ENCODE measurements at places on chromosomes 2 and 18.

- DNase-seq = peak; percentile 69
These were observed 11.4 kb downstream of the OSGEPL1 start for GRCh38 chr2:189751080-189751658.

DNA sequence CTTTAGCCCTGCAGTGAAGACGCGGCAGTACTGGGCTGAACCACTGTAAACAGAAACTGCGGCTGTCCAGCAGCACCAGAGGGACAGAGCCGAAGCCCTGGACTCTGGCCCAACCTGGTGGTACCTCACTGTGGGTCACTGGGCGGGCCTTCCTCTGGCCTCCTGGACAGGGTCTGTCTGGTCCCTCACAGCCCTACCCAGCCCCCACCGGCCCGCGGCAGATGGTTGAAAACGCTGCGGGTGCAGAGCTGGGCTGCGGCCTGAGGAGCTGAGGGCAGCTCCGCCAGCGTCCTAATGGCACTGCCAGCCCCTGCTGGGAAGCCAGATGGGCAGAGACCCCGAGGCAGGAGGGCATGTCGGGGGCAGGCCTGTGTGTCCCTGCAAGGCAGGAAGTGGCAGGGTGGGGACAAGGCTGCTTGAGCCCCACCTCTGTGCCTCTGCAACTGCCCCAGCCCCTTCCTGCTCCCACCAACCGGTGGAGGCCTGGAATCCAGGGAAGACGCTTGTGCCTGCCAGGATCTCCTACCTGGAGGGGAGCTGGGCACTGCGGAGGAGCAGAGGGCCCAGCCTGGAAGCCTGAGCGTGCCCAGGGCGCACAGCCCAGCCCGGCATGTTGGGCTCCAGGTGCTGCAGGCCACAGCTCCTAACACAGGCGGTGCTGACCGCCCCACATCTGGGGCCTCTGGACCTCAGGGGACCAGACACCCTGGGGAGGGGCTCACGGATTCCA, 36.3 kb downstream of the HS6ST1 start:
- DNase-seq = no peak

- no peak for DNase-seq
These were observed 23.8 kb upstream of the TXNDC2 start for GRCh38 chr18:9861933-9862332.

DNA sequence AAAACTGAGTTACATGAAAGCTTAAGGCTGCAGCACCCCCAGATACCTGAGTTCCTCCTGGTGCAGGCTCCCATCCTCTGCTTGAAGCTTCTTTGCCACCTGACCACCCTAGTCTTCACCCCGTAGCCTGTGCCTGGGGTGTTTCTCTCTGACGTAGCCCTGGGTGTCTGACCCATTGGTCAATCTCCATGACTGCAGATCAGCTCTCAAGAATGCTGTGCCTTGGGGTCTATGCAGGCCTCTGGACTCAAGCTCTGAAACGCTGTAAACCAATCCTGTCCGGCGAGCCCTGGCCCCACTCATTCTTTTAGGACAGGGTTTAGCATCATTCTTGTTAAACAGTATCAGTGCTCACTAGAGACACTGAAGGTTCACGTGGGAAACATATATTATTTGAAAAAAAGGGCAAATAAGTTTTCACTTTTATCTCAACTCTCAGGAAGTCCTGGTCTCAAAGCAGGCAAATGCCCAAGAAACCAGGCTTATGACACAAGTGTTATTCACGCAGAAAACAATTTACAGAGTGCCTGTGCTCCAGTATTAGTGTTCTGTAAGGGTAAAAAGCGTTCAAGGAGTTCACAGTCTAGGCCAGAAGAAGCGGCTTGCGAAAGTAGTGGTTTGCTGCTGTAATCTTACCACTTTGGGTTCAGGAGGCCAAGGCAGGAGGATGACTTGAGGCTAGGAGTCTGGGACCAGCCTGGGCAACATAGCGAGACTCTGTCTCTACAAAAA, 22.8 kb upstream of the PPP4R1 start:
- DNase-seq = no peak

- no peak for DNase-seq
These were observed 77.5 kb upstream of the ZFP36L2 start for GRCh38 chr2:43303889-43304288.

DNA sequence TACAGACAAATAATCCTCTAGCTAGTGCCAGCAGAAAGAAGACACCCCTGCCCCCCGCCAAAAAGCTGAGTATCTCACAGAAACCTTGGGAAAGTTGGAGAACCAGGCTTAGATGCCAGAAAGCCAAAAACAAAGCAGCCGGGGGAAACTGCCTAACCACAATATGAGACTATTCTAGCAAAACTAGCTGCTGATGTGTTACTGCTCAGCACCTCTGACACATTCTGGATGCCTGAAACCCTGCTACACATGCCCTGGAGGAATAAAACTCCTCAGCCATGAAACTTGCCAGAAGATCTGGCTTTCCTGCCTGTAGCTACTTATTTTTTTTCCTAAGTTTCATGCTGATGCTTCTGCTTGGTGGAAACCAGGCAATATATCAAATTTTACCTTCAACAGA, 122.7 kb upstream of the GCFC2 start:
- DNase-seq = no peak

DNA sequence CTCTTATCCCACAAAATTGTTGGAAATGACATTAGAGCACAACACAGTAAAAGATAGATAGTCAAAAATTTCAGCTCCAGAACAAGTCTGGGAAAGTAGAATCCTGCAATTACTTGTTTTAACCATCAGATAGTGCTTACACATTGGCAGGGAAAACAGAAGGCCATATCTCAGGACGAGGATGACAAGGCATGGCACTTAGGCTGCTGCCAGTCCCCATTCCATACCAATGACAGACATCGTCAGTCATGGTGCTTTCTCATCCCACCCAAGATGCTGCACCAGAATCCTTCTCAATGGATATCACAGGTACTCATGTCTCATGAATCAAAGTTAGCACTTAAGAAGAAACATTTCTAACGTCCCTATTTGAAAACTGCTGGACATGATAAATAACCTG, 187.3 kb downstream of the NCKAP5 start:
- no peak for DNase-seq

GRCh38 chr2:129712676-129712985, 266.8 kb upstream of the RAB6C start:
- DNase-seq = no peak

DNA sequence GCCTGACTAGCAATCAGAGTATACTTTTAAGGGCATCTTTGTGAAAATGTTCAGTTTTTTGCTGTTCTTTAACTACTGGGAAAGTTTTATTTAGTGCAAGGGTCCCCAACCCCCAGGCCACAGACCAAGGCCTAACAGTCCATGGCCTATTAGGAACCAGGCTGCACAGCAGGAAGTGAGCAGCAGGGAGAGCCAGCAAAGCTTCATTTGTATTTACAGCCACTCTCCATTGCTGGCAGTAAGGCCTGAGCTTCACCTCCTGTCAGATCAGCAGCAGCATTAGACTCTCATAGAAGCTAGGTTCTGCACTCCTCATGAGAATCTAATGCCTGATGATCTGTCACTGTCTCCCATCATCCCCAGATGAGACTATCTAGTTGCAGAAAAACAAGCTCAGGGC, 17.1 kb upstream of the NR4A2 start:
- DNase-seq = no peak

- no peak for DNase-seq
These were observed 20.0 kb upstream of the ITGB6 start for GRCh38 chr2:160220026-160220425.

DNA sequence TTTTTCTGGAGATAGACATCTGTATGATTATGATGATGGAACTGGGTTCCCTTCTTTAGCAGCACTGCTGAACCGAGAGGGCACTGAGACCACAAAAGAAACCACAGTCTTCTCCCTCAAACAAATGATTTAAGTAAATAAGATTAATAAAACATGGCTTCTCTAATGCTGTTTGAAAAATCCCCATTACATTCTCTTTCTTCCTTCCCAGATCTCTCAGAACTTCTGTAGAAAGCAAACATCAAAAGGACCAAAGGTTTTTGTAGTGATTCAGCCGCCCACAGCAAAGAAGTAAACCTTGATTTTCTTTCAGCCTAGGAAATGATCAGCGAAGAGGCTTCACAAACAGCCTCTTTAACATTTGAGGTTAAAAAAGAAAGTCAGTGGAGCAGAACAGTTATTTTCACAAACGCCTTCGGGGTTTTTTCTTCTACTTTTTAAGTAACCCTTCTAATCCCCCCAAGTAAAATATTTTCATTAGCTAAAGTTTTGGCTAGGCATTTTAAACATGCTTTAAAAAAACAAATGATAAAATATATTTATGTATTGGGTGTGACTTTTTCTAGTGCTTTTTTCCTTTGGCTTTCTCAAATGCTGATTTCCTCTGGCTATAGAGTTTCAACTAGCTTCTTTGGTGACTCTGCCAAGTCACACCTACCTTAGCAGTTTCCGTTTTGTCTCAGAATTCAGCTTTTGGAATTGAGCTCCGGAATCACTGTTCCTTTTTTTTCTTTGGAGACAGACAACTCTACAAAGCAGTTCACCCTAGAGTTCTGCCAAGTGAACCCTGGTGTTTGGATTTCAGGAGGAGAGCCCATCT, 89.6 kb downstream of the UPP2 start:
- DNase-seq = no peak

DNA sequence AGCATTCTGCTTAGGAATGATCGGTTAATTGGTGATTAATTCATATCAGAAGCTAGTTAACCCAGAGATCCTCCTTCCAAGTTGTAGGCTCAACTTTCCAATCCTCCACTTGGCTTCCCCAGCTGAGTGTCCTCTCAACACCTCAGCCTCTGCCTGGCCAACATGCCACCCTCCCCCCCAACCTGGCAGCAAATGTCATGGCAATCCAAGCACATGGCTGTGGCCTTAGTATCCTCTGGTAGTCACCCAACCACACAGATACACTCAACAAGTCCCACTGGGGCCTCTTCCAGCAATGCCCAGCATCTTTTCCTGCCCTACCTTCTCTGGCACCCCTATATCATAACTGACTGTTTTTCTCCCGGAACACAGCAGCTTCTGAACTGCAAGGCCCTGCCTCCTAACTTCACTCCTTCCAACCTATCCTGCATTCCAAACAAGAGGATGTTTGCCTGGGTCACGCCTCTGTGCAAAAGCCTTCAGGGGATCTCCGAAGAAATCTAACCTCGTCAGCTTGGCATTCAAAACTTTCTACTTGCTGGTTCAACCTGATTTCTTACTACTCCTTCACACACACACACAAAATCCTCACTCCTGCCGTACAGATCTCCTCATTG, 195.0 kb downstream of the CYP26B1 start:
- no peak for DNase-seq

- peak; percentile 66 for DNase-seq
These were observed 50.6 kb downstream of the RAPH1 start for GRCh38 chr2:203484266-203485112.

DNA sequence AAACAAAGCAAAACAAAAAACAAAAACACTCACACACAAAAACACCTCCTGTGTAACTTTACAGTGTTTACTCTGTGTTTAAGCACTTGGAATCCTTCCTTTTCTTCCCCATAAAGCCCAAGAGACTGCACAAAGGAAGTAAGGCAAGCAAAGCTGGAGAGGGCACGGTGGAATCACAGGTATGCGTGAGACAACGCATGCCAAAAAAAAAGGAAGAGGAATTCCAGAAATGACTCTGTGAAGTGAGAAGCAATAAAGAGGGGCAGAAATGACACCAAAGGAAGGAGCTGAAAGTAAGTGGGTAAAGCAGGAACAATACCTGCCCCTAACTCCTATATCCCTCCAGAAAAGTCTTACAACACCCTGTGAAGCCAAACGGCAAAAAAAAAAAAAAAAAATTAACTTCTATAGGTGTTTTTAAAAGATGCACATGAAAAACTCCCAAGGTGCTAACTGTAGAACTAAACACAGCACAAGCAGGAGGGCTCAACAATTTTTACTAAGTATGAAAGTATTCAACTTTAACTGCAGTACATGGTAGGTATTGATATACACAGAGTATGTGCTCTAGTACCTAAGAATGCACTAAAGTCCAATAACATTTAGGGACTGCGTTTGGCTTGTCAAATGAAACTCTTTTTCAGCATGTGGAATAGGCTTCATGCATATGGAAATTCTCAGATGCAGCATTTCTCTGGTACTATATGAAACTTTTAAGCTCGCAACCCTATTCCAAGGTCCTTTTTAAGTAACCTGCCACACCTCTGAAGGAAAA, 9.1 kb downstream of the RND3 start:
- no peak for DNase-seq

DNA sequence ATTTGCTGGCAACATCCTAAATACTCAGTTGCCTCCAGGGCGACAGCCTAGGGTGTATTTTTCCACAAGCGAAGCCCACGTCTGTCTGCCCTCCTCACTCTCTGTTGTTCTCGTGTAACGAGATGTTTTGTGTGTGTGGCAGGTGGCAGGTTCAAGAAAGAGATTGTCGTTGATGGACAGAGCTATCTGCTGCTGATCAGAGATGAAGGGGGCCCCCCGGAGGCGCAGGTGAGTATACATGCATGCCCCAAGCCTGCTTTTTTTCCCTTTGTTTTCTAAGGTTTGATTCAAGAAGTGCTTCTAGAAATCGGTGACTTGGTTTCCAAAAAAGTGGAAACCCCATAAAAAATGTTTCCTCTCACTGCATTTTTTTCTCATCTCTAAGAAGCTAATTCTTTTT, 247.0 kb downstream of the AGAP1 start:
- peak; percentile 25 for DNase-seq

GRCh38 chr18:52348209-52348608, 8.2 kb downstream of the DCC start:
- DNase-seq = peak; percentile 55

GRCh38 chr2:24492421-24493279, 1.6 kb downstream of the NCOA1 start:
- peak; percentile 77 for DNase-seq

GRCh38 chr2:53315149-53315548, 452.5 kb upstream of the CHAC2 start:
- DNase-seq = no peak

DNA sequence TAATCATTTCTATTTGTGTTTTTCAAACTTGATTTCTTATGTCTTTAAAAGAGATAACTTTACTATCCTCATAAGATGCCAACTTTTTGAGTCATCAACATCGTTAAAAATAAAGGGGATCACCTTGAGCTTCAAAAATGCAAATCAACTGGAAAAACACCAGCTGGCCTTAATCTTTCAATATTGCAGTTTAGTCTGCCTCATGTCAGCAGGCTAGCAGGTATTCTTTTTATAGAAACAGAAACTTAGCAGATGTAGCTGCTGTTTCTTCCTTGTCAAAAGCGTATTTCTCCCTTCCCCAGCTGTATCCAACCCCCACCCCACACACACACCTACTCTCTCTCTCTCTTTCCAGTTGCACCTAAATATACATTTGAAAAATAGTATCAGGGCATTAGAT, 154.1 kb upstream of the ZNF804A start:
- no peak for DNase-seq

GRCh38 chr2:241234066-241234790, 45.8 kb downstream of the ANO7 start:
- no peak for DNase-seq
